H4 (cell line): ENCODE measurements at places on chromosomes 11 and 22. TPM values are rescaled to one million over a fixed set of nuclear protein-coding genes. Genes with fewer than 3 reads are reported as not detected.

DNA sequence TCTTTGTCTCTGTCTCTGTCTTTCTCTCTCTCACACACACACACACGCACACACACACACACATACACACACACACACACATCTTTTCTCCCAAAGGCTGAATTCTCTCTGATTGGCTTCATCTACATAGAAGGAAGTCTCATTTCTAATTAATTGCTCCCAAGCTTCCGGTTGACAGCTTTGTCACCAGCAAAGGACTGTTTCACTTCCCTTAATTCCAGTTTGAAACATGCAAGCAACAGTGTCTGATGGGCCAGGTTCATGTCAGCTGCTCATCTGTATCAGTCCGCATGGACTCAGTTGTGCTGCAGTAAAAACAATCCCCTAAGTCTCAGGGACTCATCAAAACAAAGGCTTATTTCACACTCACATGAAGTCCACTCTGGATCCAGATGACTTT lies 16.2 kb upstream of the PVALB start:
- no peak for DNase-seq

- DNase-seq, result peak; percentile 45
These were observed 179.0 kb downstream of the GRM5 start for GRCh38 chr11:88886796-88887195.

DNA sequence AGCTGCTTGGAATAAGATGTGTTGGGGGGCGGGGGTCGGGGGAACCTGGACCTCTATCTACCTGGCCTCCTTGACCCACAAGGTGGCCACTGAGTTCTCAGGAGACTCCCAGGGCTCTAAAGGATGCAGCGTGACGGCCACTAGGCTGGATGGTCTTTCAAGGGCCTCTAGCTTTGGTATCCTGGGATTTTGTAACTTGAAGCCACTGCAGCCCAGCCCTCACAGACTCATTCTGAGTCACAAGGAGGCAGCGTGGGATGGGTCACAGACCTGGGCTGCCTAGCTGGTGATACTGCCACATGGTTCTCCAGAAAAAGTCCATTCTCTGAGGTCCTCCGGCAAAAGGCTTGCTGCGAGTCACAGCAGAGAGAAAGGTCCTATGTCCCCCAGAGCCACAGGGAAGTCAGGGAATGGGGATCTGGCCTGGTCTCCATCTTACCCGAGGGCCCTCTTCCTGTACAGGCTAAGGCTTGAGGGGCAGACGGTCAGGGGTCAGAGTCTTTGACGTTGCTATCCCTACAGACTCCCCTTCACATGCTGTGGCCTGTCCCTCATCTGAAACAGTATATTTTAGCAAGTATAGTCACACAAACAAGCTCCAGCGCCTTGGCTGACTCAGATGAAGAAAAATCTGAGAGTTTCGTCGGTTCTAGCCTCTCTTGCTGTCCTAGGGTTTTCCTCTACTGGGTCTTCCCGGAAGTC lies 52.4 kb downstream of the KCNC1 start:
- DNase-seq, result peak; percentile 46

- DNase-seq, result no peak
These were observed 476.8 kb downstream of the METTL15 start for GRCh38 chr11:28584992-28585391.

DNA sequence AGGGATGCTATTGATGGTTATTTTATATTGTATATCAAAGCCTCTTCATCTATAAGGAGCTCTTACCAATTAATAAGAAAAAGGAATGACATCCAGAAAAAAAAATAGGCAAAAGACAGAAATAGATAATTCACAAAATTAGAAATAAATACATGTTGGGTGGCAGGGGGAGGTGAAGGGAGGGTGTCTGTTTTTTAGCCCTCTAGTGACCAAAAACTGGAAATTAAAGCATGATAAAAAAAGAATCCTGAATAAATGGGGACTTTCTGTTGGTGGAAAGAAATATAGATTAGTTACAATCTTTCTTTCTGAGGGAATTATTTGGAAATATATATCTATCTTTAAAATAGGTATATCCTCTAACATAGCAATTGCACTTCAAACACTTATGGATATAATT lies 42.0 kb upstream of the TTC36 start:
- no peak for DNase-seq

DNA sequence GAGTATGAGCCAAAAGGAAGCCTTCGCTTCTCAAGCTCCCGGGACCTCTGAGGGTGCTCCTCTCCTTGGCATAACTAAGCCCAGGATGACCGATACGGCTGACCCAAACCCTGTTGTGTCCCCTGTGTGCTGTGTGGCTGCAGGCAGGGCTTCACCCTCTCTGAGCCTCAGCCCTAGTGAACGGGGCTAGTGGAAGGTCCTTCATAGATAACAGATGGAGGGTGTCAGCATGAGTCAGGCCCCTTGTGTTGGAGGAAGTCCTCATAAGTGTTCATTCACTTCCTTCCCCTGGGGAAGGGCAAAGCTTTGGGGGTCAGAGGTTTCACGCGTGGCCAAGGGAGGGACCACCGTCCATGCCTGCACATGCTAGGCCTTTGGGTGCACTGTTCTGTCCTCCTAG lies 21.5 kb downstream of the SHISAL1 start:
- no peak for DNase-seq

GRCh38 chr22:29166180-29166579 lies 39.5 kb upstream of the EMID1 start:
- DNase-seq, result no peak

Gene LRP5
- total RNA-seq, result 14.1 and 22.7 TPM in 2 replicates

Gene RIMBP3B
- total RNA-seq, result 0.27 TPM in 1 of 2 replicates, not detected in the other

Gene RNH1
- total RNA-seq, result 150 and 205 TPM in 2 replicates

Gene MUC5B
- not detected in 2 replicates for total RNA-seq
